ENCODE measurements at places on chromosomes 5 and 9.

DNA sequence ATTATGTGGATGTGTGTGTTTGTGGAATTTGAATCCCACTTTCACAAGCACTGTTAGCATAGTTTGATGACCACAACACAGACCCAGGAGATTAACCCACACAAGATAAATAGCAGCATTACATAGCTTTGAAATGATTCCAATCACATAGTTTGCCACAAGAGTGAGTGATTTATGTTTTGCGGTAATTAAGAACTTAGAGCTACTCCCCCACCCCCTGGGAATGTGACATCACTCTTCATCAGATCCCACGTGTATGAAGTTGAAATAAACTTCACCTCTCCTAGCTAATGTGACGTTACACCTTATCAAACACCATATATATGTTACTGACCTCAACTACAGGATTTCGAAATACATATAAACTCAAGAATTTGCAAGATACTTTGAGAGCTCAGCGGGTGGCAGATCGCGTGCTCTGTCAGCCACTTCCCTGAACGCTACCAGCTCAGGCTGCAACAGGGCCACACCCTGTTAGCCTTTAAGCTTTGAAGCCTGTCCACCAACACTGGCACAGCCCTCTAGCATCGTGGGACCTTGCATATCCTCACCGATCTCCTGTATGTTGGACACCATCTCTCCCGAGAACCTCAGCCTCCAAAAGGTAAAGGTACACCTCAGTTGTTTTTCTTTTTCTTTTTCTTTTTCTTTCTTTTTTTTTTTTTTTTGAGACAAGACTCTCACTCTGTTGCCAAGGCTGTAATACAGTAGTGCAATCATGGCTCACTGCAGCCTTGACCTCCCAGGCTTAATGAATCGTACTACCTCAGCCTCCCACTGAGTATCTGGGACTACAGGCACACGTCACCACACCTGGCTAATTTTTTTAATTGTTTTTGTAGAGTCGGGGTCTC, 1.7 kb upstream of the AGTPBP1 start:
- DNase-seq, result no peak

GRCh38 chr9:90092508-90092907, 487.7 kb downstream of the GADD45G start:
- no peak for DNase-seq

- no peak for DNase-seq
These were observed 53.9 kb upstream of the UBAC1 start for GRCh38 chr9:136014924-136015633.

- DNase-seq, result no peak
These were observed 35.7 kb upstream of the ORM1 start for GRCh38 chr9:114287001-114287762.

GRCh38 chr5:115785381-115786065, 30.9 kb downstream of the CDO1 start:
- DNase-seq, result no peak

DNA sequence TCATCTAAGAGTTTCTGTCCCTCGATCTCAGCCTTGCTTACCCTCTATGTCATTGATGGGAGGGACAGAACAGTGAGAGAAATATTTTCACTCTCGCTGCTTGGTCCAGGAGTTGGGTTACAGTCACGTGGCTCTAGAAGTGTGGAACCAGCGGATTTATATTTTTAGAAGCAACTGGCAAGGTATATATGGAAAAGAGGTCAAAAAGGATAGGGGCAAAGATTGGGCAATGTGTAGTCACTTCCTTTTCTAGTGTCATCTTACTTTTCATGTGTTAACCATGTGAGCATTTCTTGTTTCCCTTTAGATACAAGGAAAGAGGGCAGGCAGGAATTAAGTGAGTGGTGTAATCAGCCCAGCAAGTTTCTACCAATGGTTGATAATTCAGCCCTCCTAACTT, 111.5 kb upstream of the ZNF366 start:
- DNase-seq, result no peak

GRCh38 chr5:64632251-64632650, 58.1 kb upstream of the SHISAL2B start:
- no peak for DNase-seq

GRCh38 chr9:78406933-78407332, 110.0 kb downstream of the PSAT1 start:
- DNase-seq, result no peak

DNA sequence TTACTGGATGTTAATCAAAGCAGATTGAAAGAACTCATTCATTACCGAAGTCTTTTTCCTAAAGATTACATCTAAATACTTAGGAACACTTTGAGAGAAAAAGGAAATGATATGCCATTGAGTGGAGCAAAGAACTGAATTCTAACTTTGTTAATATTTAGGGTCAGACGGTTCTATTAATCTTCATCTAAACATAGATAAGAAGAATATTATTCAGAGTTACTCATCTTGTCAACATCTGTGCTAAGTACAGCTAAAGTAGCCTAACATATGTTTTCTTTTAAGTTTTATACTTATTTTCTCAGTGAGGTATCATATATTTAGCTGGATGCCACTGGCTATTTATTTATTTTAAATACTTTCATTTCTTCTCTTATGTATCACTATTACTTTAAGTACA, 1763.7 kb downstream of the EFNA5 start:
- DNase-seq, result no peak

DNA sequence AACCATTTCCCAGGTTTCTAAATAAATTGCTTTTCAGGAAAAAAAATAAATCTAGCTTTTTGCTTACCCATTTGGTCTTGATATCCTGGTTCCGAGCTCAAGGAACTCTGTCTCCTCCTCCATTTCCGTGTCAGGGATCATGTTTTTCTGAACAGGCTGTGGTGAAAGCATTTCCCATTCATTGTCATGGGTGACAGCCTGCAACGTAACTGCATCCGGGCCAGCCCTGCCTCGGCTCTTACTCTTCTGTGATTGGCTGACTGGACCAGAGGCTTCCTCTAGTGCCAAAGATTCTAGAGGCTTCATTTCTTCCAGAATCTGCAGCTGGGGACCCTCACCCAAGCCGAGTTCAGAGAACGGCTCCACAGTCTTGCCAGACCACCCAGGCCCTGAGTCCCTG, 61.0 kb upstream of the PCA3 start:
- DNase-seq, result no peak

DNA sequence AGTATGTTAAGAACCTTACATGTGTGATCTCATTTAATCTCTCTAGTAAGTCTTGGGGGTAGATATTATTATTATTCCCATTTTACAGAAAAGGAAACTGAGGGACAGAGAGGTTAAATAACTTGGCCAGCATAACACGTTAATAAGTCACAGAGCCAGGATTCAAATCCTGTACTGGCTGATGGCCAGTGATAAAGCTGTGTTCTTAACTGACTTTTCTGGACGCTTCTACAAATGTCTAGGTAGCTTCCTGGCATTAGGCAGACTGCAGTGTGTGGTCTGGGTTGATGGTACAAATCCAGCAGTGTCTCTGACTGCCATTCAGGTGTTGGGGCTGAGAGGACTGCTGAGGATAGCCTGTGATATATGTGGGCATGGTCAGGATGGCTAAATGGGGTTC, 125.8 kb upstream of the CXCL14 start:
- DNase-seq, result no peak

DNA sequence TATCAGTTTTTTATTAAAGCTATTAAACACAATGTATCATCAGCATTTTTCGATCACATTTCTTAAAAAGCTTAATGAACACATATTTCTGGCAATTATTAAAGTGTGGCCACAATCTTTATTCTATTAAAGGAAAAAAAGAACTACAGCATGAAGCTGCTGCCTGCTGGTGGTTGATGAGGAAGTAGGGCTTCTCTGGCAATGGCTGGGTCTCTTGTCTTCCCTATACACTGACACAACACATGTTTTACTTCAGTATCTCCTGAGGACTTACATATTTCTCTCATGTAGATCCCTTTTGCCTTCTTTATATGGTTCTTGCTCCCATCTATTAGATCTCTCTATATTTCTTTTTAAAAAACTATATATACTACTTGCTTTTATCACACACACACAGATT, 590.7 kb downstream of the RAB3C start:
- no peak for DNase-seq

DNA sequence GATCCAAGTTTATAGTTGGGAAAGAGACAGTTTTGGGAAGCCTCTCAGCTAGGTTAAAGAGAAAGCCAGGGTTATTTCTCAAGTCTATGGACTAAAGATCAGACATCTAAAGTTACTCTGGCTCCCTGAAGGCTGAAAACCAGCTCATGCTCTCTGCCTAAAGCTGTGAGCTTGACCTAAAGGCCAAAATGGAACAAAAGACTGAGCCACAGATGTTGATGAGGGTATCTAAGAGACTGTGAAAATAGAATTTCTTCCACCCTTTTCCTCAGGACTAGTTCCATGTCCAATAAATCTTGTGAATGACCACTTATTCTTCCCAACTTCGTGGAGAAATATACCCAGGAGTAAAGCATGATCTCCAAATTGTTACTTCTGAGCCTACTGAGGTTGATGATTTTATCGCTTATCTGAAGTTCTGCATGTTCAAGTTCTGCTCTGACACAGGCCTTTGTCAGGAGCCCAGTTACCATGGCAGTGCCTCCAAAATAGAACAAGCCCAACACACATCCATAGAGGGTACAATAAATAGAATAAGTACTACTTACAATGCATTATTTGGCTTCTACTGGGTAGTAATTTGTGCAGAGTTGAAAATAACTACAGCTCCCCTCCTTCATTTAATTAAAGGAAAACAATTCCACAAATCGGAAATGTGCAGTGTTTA, 373.6 kb downstream of the NTRK2 start:
- no peak for DNase-seq

GRCh38 chr5:18050776-18051175, 416.5 kb downstream of the TAF11L14 start:
- DNase-seq, result no peak

- DNase-seq, result no peak
These were observed 146.1 kb downstream of the CAAP1 start for GRCh38 chr9:26746357-26747072.

DNA sequence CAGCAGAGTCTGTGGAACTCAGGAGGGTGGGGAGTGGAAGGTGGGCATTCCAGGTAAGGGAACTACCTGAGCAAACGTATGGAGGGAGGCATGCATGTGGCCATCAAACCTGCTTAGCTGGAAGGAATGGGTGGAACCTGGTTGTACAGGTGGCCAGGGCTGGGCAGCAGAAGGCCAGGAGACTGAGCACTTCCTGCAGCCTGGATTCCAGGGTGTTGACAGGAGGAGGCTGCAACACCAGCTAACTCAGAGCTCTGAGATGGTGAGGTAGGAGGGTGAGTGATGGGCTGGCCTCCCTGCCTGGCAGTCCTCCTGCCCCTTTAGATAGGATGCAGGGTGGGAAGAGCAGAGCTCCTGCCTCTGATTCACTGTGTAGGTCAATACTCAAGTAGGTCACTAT, 92.5 kb upstream of the CPEB4 start:
- DNase-seq, result no peak

DNA sequence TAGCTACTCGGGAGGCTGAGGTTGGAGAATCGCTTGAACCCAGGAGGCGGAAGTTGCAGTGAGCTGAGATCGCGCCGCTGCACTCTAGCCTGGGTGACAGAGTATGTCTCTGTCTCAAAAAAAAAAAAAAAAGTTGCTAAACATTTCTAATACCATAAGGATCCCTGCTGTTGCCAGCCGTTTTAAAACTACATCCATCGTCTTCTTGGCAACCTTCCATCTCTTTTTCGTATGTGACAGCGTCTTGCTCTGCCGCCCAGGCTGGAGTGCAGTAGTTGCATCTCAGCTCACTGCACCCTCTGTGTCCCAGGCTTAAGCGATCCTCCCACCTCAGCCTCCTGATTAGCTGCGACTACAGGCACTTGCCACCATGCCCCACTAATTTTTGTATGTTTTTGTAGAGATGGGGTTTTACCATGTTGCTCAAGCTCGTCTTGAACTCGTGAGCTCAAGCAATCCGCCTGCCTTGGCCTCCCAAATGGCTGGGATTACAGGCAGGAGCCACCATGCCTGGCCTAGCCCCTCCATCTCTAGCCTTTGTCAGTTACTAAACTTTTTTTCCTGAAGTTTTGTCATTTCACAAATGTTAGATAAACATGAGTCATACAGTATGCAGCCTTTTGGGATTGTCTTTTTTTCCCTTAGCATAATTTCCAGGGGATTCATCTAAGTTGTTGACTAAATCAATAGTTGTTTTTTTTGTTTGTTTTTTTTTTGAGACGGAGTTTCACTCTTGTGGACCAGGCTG, 13.5 kb downstream of the NSD1 start:
- no peak for DNase-seq

DNA sequence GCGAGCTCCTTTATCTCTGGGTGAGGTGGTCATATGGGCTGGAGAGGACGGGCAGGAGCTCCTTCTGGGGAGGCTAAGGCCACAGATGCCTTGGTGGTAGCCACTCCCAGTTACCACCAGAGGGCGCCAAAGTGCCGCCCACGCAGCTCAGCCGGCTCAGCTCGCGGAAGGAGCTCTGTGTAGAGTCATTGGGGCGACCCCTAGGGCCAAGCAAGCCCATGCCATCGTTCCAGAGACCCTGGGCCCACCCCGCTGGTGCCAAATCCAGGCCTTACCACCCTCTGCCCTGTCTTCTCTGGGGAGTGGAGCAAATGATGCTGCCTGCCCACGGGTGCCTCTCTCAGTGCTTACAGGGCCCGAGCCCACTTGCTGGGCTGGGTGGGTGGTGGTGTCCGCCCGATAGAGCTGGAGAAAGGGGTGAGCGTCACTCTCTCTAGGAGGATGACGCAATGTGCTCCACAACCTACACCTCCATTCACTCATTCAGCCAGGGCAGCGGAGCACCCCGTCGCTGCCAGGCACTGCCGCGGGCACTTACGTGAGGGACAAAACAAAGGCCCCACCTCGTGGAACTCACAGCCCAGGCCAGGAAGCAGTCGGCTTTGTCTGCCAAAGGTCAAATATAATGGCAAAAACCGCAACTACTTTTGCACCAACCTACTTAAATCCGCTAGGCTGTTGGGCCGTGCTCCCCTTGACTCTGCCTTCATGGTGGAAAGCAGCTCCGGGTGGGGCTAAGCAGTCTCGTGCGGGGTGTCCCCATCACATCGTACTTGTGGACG, 13.8 kb downstream of the TSPAN17 start:
- DNase-seq, result peak; percentile 83

DNA sequence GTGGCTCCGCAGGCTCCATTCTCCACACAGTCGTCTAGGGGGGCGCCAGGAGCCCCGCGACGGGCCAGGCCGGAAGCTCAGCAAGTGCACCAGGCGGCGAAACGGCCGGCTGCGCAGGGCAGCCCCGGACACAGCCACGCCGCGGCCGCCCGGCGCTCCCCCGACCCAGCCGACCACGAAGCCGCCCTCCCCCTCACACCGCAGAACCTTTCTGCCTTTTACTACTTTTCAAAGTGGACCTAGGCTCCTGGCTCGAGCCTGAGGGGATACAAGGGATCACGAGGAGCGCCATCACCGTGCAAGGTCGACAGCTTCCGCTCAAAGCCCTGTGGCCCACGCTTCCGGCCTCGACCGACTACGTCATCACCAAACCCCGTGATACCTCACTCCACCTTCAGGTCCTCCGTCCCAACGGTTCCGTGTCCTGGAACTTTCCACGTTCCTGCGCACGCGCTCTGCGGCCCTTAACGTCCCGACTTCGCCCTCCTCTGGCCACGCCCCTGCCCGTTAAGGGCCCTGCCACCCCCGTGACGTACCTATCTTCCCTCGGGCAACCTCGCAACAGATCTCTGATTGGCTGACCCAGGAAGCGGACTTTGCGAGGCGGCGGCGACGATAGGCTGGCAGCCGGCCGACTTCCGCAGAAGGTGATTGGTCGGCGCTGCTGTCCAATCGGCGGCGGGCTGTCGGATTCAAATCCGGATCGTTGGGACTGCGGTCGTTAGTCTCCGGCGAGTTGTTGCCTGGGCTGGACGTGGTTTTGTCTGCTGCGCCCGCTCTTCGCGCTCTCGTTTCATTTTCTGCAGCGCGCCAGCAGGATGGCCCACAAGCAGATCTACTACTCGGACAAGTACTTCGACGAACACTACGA, at the start of gene CKS2:
TSS of gene CKS2 (plus strand) at position 721 of the 871 bp plus-strand sequence. CDS start at position 819, 98 bp downstream.
- DNase-seq, result peak; percentile 100

All from midbrain (tissue), 1 donor.